ENCODE measurements at places on chromosomes 2 and 18.

- no peak for DNase-seq
These were observed 88.0 kb downstream of the ZCCHC2 start for GRCh38 chr18:62610701-62611411.

DNA sequence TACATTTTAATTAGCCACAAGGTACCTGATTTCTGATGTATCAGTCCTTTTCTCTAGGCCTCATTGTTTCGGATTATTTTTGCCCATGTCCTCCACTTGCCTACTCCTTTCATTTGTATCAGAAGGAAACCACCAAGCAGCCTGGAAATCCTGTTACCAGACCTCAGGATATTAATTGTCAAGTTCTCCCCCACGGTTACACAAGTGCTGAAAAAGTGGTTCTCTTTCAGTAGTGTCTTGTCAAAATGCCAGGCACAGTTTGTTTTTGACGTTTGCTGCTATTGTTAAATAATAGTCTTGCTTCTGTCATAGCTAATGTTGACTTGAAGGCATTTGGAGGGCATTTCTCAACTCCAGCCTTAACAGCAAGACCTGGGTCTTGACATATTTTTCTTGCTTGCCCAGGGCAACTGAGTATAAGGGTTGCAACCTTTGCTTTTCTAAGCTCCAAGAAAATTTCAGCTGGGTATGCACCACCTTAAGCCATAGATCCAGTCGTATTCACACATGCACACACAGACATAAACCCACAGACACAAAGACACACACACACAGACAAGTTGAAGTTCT is 31.0 kb downstream of the INSIG2 start:
- no peak for DNase-seq

DNA sequence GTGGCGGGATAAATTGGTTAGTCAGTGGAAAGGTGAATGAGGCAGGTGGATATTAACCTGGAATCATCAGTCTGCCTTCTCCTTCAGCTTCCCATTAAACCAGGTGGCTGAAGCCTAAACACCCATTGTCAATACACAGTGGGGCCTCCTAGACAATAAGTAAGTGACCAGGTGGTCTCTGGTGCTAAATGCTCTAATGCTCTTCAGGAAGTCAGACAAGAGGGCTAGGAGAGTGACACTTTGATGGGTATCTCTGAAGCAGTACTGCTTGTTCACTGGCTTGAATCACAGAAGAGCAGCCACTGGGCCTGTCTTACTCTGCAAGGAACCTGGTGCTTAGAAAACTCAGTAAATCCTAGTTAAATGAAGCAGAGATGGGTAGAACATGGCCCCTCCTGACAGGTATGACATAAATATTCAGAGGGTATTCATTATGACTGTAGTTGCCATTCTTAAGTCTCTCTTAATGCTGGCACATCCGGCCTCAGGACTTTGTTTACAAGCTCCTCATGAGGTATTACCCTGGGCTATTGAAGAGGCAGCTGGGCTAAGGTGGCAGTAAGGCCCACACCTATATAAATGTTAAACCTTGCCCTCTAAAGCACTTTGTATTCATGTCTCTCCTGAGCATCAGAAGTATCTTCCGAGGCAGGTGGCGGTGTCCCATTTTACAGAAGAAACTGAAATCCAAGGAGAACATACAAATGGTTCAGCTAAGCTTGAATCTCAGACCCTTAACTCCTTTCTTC is 104.9 kb downstream of the NCK2 start:
- DNase-seq: no peak

DNA sequence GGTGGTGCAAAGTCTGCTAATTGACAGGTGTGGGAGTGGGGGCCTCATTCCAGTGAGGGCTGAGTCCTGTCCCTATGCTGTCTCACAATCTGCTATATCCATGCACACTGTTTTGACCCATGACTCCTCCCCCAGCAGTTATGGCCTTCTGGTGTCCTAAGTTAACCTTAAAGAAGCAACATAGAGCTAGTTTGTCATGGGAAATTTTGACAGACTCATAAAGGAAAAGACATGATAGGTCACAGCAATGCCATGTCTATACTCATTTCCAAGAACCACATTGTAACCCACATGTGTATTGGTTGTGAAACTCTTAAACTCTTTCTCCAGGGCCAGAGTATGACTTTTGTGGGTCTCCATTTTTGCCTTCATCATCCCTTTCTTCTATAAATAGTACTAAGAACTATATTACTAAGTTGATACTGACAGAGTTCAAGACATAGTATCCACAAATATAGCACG is 78.2 kb upstream of the SLC1A4 start:
- DNase-seq: no peak

DNA sequence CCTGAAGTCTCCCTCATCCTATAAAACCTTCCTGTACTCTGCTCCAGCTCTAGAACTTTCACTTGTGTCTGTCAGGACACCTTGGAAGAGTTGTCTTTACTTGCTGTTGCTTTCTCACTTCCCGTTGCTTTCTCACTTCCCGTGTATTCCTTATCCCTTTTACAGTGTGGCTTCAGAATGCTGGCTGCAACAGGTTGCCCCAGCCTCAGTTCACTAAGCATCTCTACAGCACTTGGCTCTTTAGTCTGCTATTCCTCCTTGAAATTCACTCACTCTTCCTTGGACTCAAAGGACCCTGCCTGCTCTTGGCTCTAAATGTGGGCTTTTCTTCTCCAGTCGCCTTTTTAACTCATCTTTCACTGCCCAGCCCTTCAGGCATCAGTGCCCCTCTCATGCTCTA is 162.5 kb upstream of the ALPP start:
- no peak for DNase-seq

GRCh38 chr2:190572246-190572645 is 37.7 kb upstream of the NEMP2 start:
- DNase-seq: no peak

DNA sequence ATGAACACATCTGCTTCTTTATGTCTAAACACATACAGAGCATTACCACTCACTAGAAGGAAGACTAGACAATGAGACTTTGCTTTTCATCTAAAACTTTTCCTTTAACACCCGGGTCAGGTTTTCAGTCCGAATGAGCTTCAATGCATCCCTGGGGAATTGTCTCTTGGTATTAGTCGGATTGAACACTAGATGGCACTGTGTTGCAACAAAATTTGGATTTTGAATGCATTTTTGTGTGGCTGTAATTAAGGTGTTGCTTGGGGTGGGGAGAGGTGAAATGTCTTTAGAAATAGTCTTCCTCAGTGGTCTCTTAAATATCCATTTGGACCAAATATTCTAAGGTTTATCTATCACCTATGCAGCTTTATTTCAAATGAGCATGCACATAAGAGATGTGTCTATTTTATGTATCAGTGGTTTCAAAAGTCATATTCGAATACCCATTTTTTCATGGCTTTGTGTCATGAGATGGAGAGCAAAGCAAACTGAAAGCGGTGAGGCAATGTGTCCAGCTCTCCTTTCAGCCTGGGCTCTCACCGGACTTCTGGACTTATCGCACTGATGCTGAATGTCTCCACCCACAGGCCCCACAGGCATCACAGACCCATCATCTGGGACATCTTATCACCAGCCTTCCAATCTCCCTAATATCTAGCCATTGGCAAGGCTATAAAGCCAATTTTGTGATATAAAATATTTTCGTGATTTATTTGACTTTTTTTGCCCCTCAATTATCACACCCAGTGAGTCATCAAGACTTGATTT is 510.3 kb downstream of the RNF144A start:
- peak; percentile 74 for DNase-seq

Data from NCI-H1105 (cell line).